ENCODE measurements at places on chromosomes 3 and 15.

- no peak for DNase-seq
These were observed 32.0 kb upstream of the COPB2 start for GRCh38 chr3:139421460-139421859.

- no peak for DNase-seq
These were observed 10.2 kb upstream of the GATA2 start for GRCh38 chr3:128503164-128503651.

DNA sequence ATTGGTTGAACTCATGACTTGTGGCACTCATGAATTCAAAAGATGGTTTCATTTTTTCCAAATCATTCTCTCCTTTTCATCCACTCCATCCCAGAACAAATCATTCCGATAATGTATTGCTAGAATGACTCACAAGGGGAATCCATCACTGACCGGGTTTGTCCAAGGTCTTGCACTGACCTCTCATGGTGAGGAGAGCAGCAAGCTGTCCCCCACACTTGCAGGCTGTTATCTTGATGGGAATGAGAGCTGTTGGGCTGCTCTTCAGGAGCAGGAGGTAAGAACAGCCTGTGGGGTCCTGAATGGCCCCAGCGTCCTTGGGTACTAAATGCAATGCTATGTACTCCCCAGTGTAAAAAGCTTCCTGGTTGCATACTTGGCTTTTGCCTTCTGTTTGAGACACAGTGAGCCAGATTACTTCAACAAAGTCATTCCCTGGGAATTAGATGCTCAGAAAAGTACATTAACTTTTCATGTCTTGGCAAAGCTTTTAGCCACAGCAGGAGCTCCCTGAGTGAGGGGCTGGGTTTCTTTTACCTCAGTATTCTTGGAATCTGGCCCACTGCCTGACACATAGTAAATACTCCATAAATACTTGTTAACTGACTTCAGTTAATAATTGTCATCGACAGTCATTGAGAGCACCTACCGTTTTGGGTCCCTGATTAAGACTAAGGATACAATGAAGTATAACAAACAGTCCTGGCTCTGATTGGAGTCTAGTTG is 24.1 kb downstream of the CCNL1 start:
- no peak for DNase-seq

- DNase-seq: no peak
These were observed 79.9 kb upstream of the MITF start for GRCh38 chr3:69659180-69659910.

GRCh38 chr15:85646538-85647091 is 148.1 kb downstream of the KLHL25 start:
- no peak for DNase-seq

- no peak for DNase-seq
These were observed 330.3 kb upstream of the GOLIM4 start for GRCh38 chr3:168425936-168426595.

All from naive thymus-derived CD4-positive, alpha-beta T cell (primary cell).